ENCODE measurements at places on chromosomes 2 and 18.

DNA sequence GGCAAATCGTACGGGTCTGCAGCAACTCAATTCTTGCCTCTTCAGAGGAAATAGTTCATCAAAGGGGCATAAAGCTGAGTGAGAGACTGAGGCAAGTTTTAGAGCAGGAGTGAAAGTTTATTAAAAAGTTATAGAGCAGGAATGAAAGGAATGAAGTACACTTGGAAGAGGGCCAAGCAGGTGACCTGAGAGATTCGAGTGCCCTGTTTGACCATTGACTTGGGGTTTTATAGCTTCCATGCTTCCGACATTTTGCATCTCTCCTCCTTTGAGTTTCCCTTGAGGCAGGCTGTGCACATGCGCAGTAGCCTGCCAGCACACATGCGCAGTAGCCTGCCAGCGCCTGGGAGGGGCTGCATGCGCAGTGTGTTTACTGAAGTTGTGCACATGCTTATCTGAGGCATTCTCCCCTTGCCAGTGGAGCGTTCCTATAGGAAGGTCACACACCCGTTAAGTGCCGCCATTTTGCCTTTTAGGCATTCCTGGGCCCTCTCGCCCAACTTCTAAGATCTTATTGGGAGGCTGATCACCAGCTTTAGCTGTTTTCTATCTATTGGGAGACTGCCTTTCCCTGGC, 265.5 kb upstream of the MGAT5 start:
- no peak for DNase-seq

DNA sequence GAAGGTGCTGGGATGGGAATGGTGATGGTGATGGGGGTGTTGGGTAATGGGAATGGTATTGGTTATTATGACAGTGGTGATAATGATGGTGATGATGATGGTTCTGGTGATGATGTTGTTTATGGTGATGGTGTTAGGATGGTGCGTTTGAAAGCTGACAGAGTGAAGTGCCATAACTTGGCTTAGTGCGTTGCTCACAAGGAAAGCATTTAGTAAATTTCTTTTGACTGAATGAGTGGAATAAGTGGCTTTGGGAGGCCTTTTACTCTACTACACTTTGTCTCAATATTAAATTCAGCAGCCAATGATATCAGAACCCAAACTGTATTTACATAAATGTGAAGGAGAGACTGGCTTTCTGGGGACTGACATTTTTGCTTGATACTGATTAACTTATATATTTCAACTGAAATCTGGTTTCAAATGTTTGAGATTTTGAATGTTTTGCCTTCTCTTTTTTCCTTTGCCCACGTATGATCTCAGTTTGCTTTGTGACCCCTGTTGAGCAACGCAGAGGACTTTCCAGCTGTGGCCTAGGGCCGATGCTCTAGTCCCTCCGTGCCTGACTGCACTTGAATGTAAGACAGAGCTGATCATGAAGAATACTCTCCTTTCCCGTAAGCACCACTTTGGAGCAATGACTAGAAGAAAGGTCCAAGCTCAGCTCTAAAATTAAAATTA, 128.5 kb upstream of the SH3BP4 start:
- DNase-seq, result no peak

- no peak for DNase-seq
Measured at GRCh38 chr2:237708065-237708398, 80.6 kb downstream of the LRRFIP1 start.

GRCh38 chr2:236485519-236485918, 84.1 kb upstream of the ACKR3 start:
- DNase-seq, result no peak

DNA sequence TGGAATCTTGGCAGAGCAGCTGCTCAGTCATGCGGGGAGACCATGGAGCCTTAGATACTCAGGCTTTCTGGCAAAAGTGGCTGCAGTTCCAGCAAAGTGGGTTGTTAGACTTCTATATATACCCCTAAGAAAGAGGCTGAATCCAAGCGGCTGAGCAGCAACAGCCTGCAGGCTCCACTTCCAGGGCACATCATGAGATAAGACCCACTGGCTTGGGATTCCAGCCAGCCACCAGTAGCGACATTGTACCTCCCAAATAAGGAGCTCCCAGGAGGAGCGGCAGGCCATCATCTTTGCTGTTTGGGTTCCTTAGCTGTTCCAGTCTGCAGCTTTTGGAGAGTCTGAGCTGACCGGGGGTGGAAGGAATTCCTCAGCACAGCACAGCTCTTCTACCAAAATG, 150.3 kb upstream of the ST6GAL2 start:
- DNase-seq, result no peak

- DNase-seq, result no peak
Measured at GRCh38 chr2:70716951-70717350, 51.0 kb downstream of the ADD2 start.

DNA sequence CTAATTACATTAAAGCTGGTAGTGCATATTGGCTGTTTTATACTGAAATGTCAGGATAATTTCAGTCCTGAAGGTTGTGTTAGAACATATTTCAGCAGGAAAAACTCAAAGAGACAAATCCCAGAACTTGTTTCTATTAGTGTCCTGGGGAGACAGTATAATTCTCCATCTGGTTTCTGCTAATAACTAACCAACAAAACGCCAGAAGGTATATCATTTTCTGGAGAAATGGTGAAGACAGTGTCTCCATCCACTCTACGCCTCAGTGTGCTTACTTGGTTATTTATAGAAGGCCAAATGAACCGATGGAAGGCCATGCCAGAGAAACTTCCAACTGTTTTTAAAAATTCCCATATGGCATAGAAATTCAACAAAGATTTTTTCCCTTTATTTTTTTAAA, 41.6 kb downstream of the GCA start:
- no peak for DNase-seq

DNA sequence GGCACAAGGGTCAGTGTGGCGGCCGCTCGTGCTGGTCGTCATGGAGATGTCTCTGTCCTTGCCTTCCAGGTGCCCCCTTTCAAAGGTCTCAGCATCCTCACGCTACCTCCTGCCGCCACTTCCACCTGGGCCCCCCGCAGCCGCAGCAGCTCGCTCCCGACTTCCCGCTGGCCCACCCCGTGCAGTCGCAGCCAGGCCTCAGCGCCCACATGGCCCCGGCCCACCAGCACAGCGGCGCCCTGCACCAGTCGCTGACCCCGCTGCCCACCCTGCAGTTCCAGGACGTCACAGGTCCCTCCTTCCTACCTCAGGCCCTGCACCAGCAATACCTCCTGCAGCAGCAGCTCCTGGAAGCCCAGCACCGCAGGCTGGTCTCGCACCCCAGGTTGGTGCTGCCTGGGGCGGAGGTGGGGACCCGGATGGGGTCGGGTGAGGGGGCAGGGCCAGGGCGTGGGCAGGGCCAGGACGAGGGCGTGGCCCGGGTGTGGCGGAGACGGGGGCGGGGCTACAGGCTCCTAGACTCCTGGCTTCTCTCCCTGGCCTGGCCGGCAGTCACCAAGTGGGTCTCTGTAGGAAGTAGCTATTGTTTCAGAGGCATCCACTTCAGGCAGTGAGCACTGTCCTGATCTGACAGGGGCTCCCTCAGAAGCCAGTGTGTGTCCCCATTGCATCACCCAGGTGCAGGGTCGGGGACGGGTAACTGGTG, 223.7 kb downstream of the LOXHD1 start:
- DNase-seq, result no peak

DNA sequence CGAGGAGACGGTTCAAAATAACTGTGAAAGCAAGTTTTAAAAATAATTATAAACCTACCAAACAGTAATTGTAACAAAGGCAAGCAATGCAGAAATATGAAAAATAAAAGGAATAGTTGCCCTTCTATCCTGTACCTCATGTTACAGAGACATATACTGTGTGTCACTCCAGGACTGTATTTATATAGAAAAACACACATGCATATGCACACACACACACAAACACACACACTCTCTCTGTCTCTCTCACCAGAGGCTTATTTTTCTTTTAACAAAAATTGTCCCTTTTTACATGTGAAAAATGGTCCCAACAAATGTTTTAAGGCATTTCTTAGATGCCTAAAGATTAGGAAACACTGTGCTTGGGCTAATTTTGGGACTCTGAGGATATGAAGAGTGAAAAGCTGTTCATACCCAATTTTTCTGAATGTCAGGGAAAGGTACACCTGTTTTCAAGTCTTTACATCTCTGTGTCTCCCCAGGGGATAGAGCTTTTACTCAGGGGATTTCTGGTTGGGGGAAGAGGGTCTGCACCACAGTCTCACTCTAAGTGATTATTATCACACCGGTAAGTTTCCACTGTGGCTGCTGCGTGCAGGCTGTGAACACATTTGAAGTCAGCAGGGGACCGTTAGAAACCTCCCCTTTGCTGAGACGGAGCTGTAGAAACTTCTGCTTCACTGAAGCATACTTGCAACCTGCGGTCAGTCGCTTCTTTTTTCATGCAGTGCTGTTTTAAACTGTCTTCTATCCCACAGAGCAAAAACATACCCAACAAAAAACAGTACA, 51.4 kb upstream of the SPAG16 start:
- peak; percentile 75 for DNase-seq

DNA sequence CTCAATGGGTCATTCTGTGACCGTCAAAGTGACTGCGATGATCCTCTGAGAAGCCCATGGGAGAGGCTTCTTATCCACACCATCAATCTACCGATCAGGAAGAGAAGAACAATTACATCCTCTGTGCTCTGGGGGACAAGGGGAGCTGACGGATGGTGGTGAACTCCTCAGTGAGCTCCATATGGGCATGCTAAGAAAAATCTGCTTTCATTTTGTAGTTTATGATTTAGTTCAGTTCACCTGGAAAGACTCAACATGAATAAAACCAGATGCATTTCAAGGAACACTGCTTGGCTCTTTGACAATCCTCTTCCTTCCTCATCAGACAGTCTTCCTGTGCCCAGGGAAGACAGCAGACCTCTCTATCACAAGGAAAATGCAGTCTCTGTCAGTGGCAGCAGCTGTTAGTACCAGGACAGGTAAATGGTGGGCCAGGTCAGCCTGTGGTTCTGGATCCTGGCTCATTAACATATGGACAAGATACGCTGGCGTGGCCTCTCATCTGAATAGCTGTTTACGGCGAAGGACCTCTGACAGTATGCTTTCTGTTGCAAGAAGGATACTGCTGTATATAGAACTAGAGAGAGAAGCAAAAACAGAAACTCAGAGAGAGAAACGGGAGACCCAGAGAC, 176.9 kb downstream of the BCL2 start:
- no peak for DNase-seq
